ENCODE measurements at places on chromosomes 5 and 9.

- no peak for DNase-seq
Measured at GRCh38 chr9:123590499-123590898, 234.5 kb downstream of the CRB2 start.

- DNase-seq, result no peak
Measured at GRCh38 chr9:37034305-37034937, 353 bp upstream of the PAX5 start.

DNA sequence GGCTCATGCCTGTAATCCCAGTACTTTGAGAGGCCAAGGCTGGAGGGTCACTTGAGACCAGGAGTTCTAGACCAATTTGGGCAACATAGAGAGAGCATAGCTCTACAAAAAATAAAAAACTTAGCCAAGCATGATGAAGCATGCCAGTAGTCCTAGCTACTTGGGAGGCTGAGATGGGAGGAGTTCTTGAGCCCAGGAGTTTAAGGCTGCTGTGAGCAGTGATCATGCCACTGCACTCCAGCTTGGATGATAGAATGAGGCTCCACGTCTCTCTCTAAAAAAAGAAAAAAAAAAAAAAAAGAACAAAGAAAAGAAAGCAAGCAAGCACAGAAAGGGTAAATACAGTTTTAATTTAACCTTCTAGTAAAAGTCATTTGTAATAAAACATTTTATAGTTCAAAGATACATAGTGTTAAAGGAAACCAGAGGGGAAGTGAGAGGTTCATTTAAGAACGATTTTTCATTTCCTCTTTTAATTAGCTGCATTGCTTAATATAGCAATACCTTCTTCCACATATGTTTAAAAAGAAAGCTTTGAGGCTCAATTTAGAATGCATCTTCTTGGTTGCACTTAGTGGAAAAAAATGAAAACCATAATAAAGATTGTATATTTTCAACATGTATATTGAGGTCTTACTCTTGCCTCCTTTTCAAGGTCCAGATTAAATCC is 14.9 kb downstream of the GAPT start:
- no peak for DNase-seq

- DNase-seq, result no peak
Measured at GRCh38 chr5:158514986-158515359, 584.7 kb downstream of the EBF1 start.

DNA sequence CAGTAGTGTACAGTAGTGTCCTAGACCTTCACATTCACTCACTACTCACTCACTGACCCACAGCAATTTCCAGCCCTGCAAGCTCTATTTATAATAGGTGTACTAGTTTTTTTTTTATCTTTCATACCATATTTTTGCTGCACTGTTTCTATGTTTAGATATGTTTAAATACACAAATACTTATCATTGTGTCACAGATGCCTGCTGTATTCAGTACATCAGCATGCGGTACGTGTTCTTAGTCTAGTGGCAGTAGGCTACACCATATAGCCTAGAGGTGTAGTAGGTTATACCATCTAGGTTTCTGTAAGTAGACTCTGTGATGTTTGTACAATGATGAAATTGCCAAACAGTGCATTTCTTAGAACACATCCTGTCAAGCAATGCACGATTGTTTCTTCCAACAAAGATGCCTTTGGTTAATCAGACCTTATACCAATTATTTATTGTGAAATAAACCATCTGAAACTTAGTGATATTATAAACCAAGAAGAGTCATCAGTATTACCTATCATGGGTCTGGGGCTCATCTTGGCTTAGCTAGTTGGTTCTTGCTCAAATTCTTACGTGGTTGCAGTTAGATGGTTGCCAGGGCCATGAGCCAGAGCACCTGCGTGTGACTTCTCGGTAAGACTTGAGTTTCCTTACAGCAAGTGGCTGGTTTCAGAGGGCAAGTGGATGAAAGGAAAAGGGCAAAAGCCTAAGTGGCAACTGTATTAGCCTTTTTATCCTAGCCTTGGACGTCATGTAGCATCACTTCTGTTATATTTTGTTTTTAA is 41.1 kb downstream of the ERBIN start:
- no peak for DNase-seq

- DNase-seq, result no peak
Measured at GRCh38 chr5:45101146-45101545, 292.4 kb downstream of the MRPS30 start.

GRCh38 chr9:38038307-38039089 is 30.5 kb downstream of the SHB start:
- DNase-seq, result no peak

GRCh38 chr5:111582451-111582850 is 70.1 kb upstream of the STARD4 start:
- no peak for DNase-seq

Data from progenitor cell of endocrine pancreas (in vitro differentiated cells).